ENCODE measurements at places on chromosomes 1 and 21.

- no peak for DNase-seq
Observed at GRCh38 chr1:199010933-199011332, 372.1 kb downstream of the PTPRC start.

GRCh38 chr1:224684979-224685425 is 68.9 kb downstream of the CNIH3 start:
- no peak for DNase-seq

DNA sequence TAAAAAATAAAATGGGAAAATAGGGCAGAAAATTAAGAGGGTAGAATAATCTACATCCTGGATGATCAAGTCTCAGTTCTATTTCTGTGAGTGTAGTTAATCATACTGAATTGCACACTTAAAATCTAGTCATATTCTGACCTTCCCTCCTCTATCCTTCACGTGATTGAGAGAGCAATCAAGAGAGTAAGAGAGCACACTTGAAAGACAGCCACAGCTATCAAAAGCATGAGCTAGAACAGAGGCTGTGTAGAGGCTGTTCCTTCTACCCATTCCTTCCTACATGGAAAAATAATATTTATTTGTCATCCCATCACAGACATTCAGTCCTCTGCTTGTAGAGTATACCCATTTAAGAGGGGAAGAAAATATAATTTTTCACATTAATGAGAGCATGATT is 52.4 kb downstream of the PHC2 start:
- DNase-seq: no peak

- DNase-seq: no peak
Observed at GRCh38 chr1:38082769-38083263, 36.2 kb upstream of the POU3F1 start.

DNA sequence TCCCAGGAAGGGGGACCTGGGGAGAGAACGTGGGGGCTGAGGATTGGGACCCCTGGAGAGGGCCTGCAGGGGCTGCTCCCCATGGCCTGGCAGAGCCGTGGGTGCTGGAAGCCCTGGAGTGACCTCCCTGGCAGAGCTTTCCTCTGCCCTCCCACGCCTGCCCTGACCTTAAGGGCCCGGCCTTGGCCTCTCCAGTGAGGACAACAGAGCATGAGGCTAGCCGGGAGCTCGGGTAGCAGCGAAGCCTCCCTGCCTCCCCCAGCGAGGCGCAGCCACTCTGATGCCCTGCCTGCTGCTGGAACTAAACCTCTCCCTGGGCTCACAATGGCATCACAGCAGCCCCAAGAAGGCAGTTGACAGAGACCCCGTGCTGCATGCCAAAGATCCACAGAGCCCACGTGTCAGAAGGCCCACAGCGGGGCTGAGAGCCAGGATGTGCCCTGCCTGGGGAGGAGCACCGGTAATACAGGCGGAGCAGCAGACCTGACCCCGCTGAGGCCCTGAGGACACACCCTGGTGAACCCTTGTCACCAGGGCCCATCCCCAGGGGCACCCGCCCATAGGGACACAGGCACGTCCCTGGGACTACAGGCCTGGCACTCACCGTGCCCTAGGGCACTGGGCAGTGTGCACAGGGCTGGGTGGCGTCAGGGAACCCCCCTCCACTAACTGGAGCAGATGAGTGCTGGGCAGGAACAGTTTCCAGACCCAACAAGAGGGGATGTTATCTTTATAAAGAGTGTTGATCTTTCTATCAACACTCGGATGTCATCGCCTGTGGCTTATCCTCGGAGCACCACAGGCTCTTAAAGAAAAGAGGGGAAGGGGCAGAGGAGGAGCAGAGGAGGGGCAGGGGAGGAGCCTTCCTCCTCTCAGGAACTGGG is 48.4 kb downstream of the ARHGEF16 start:
- DNase-seq: no peak

DNA sequence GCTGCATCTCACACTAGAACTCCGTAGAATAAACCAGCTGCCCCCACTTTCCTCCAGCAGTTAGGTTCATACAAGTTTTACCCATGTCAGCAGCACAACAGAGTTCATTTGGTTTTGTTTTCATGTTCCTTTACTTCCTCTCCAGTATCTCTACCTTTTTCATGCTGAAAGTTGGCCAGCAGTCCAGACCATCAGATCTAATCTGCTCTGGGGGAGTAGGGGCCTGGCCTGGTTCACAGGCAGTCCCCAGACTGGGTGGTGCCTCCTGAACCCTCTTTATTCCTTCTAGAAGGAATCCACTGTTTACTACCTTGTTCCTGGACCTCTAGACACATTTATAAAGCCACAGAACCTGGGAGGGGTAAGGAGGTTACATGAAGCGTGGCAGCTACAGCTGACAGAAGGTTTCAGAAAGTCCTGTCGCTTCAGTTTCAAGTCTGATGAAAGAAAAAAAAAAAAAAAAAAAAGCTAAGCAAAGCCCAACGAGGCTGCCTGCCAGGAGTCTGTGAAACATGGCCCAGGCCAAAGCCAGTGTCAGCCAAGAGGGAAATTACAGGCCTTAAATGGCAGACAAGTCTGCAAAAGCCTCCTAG is 184.6 kb upstream of the JUN start:
- DNase-seq: no peak

GRCh38 chr1:3073489-3074296 is 4.7 kb downstream of the PRDM16 start:
- no peak for DNase-seq

- no peak for DNase-seq
Observed at GRCh38 chr1:158019171-158019868, 25.9 kb downstream of the KIRREL1 start.

DNA sequence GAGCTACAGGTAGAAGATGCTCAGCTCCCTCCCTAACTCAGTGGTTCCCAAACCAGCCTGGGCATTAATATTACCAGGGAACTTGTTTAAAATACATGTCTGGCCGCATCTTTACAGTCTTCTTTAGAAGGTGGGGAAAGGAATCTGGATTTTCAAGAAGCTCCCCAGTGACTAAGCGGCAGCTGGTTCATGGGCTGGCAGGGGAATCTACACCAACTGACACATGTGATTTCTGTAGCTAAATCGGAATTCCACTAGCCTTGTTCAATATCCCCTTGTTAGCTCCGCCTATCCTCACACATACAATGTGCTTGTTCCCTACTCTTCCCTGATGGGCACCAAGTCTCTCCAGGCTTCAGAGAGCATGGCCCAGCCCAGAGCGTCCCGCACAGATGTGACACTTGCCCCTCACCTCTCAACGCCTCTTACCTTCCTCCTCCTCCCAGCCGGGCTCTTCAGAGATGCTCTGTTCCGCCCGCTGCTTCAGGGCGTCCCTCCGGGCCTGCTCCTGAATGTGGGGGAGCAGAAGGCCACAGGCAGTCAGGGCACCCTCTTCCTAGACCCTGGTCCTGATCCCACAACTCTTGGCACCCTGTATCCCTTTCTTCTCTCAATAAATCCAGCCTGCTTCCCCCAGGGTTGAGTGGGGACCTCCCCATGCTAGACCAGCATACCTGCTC is 15.3 kb downstream of the TSSK3 start:
- no peak for DNase-seq

- no peak for DNase-seq
Observed at GRCh38 chr1:158809256-158809655, 21.9 kb upstream of the MNDA start.

DNA sequence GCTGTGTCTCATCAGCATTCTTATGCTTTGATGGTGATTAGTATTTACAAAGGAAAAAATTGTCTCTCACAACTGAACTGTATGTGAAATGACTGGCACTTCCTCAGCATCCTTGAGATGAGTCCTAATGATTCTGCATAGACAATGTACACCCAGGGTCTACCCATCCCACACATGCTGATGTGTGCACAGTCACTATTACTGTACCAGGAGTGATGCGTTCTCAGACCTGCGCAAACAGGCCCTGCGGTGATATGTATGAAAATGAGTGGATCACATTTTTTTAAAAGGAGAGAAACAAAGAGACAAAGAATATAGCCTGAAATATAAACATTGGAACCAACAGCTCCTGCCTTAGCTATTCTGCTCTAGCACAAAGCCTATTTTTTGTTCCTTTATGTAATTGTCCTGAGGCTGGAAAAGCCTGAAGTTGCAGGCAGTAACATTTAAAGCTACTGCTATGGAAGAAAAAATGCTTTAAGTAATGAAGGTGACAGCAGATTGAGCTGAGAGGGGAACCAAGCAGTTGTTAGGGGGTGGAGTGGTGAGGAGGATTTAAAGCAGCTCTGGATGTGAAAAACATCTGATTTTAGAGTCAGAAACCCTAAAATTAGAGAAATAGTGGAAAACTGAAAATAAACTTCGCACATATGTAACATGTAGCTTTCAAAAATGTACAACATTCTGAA is 5.5 kb downstream of the RCAN1 start:
- DNase-seq: no peak

- no peak for DNase-seq
Observed at GRCh38 chr1:167642501-167642826, 12.4 kb downstream of the RCSD1 start.

DNA sequence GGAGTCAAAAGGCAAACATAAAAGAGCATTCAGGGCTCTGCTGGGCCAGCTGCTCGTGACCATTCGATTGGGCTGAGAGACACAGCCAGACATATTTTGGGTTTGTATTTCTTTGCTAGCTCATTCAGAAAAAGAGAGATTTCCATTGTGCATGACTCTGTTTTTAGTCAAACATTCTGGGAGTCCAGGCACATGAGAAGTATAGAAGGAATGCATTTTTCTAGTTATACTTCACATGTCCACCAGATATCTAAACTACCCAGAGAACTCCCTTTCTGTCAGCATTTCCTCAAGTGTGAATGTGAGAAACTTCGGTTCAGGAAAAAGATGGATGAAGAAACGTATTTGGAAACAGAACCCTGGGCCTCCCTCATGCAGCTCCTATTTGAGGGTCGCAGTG is 6.3 kb upstream of the KCNE1 start:
- DNase-seq: no peak

DNA sequence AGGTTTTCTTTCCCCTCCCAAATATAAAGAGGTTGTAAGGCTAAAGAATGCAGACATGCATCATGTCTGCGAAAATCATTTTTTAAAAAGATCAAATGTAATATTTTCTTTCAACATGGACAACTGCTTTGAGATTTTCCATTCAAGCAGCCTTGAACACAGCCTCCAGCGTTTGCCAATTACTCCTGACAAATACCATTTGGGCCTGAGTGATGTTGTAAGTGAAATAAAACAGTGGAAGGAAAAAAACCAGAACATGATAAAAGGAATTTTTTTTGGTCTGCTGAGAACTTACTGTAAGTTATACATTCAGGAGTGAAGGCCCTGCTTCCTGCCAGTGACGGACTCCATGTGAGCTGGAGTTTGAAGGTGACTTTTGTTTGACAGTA is 37.2 kb downstream of the SETD4 start:
- no peak for DNase-seq

DNA sequence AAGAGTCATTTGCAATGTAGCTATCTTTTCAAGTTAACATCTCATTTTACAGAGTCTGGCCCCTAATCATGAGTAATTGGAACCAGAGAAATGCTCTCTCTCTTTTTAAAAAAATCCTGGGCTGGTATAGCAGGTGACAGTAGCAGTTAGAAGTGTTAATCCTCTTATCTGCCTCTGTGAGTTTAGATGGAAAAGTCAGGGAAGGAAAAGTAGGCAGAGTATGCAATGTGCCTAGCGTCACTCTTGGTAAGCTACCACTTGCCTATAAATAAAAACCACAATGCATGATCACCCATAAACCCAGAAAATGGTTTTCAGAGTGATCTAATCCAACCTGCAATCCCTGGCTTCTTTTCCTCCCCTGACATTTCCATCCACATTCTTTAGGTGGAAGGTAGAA is 43.2 kb downstream of the UTP25 start:
- no peak for DNase-seq

DNA sequence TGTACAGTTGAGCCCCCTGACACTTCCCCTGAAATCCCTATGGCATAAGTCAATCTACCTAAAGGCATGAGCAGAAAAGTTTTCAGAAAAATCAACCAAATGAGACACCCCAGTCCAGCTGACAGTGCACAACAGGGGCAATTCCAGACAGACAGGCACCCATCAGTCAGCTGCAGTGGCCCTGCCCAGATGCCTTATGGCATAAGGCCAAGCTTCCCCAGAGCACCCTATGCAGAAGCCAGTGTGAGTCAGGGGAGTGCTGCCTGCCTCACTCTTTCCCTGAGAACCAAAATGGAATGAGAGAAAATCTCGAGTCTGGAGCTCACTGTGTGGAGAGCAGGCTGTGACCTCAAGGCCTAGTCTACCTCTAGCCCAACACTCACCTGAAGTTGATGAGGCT is 38.1 kb downstream of the MRAP start:
- no peak for DNase-seq

DNA sequence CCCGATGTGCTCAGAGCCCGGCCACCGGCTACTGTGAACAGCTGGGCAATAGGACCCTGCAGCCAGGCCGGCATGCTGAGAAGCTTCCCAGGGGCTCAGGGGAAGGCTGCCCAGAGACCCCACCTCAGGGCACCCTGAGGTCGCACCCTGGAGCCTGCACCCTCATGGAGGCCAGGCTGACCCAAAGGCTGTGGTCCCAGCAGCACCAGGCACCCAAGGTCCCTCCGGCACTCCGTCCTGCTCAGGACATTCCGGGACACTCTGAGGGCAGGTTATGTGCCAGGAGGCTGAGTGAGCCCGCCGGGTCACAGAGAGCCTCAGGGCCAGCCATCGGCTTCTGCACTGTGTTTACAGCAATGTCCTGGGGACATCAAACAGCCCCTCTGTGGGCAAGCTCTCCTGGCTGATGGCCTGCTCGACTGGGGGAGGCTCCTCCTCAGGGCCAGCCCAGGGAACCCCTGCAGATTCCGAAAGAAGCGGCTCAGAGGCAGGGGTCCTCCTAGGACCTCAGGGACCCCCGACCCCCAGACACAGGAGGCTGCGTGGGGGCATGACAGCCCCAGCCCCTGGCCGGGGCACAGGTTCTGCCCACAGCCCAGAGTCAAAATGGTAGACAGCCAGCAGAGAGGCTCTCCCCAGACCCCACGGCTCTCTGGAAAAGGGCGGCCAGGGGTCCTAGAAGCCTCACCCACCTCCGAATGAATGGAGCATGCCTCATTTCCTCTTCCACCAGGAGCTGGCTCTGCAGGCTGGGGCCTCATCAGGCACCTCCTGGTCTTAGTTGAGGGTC is 8.2 kb downstream of the SLC19A1 start:
- DNase-seq: no peak

GRCh38 chr1:10429868-10430215 is 391 bp upstream of the CENPS start:
- no peak for DNase-seq

- no peak for DNase-seq
Observed at GRCh38 chr1:244369256-244370057, 82.3 kb downstream of the ADSS2 start.

GRCh38 chr1:42933060-42933586 is 25.5 kb downstream of the SLC2A1 start:
- DNase-seq: no peak

DNA sequence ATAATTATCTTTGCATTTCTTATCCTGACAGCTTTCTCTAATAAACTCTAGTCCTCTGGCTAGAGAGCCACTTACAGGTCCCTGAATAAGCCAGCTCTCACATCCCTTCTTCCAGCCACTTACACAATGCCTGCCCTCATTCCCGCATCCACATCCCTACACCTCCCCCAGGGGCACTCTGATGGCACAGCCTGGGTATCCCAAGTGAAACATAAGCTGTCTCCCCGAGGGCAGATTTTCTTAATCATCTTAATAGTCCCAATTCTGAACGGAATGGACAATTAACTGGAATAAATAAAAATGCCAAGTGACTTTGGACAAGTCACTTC is 4.9 kb downstream of the RHOC start:
- no peak for DNase-seq

GRCh38 chr1:10667861-10668761 is 128.3 kb downstream of the CASZ1 start:
- DNase-seq: no peak
